Bladder microvascular endothelial cell (primary cell): ENCODE measurements at places on chromosomes 13 and 19. TPM values are rescaled to one million over a fixed set of nuclear protein-coding genes. Genes with fewer than 3 reads are reported as not detected.

The WASF3 gene
- total RNA-seq = 5.2 and 28.9 TPM in 2 replicates

The SCAF1 gene
- 8.3 and 20.1 TPM in 2 replicates for total RNA-seq

The UGGT2 gene
- 14.1 and 35.1 TPM in 2 replicates for total RNA-seq

The SBK3 gene
- 0.13 and 0.16 TPM in 2 replicates for total RNA-seq

The ZNF30 gene
- total RNA-seq = 3.6 and 4.8 TPM in 2 replicates

The ENOX1 gene
- total RNA-seq = under 0.01 and 0.57 TPM in 2 replicates

The CGB5 gene
- not detected in 2 replicates for total RNA-seq

The AKT1S1 gene
- total RNA-seq = 6.6 and 12.7 TPM in 2 replicates

The ZNF607 gene
- 2.8 and 5.9 TPM in 2 replicates for total RNA-seq

The SRRM5 gene
- 0.06 TPM in 1 of 2 replicates, not detected in the other for total RNA-seq

The ZNF71 gene
- total RNA-seq = 10.8 and 25.5 TPM in 2 replicates

The DBP gene
- 1.5 and 2.6 TPM in 2 replicates for total RNA-seq

The ZNF665 gene
- 1.6 and 2.3 TPM in 2 replicates for total RNA-seq

The PSG1 gene
- 0.06 TPM in 1 of 2 replicates, not detected in the other for total RNA-seq

The HNRNPUL1 gene
- 59.9 and 107 TPM in 2 replicates for total RNA-seq

The AMH gene
- total RNA-seq = 0.49 and 2.3 TPM in 2 replicates

The CBLC gene
- 0.06 TPM in 1 of 2 replicates, not detected in the other for total RNA-seq
